ENCODE measurements at places on chromosomes 1 and 21. TPM values are rescaled to one million over a fixed set of nuclear protein-coding genes. Genes with fewer than 3 reads are reported as not detected.

FAM89A gene
- 11.3 TPM for total RNA-seq

SLFNL1 gene
- total RNA-seq = 96.8 TPM

ZFYVE9 gene
- 51.3 TPM for total RNA-seq

EPB41 gene
- 66.5 TPM for total RNA-seq

PCSK9 gene
- 1.1 TPM for total RNA-seq

LCE2A gene
- not detected for total RNA-seq

OR10T2 gene
- total RNA-seq = 0.94 TPM

PRAMEF20 gene
- total RNA-seq = 0.62 TPM

RHD gene
- 0.50 TPM for total RNA-seq

HSD3B1 gene
- 0.24 TPM for total RNA-seq

ANGPTL1 gene
- 5.0 TPM for total RNA-seq

DYNLT5 gene
- total RNA-seq = not detected

CELA3B gene
- 0.63 TPM for total RNA-seq

BMP8A gene
- total RNA-seq = 5.6 TPM

SYTL1 gene
- 5.4 TPM for total RNA-seq

OR6K3 gene
- not detected for total RNA-seq

NOS1AP gene
- 5.1 TPM for total RNA-seq

TTC4 gene
- total RNA-seq = 25.0 TPM

VWA5B1 gene
- total RNA-seq = 13.1 TPM

C1orf146 gene
- 8.0 TPM for total RNA-seq

LCE3D gene
- total RNA-seq = not detected

PRR9 gene
- total RNA-seq = 0.31 TPM

RIMS3 gene
- 9.4 TPM for total RNA-seq

SLC35F3 gene
- total RNA-seq = 0.43 TPM

HPCA gene
- 1.7 TPM for total RNA-seq

HES2 gene
- total RNA-seq = 2.4 TPM
